ENCODE measurements at places on chromosomes 6 and 20.

GRCh38 chr6:44338228-44339122 is 4.0 kb upstream of the SPATS1 start:
- peak; percentile 84 for DNase-seq

DNA sequence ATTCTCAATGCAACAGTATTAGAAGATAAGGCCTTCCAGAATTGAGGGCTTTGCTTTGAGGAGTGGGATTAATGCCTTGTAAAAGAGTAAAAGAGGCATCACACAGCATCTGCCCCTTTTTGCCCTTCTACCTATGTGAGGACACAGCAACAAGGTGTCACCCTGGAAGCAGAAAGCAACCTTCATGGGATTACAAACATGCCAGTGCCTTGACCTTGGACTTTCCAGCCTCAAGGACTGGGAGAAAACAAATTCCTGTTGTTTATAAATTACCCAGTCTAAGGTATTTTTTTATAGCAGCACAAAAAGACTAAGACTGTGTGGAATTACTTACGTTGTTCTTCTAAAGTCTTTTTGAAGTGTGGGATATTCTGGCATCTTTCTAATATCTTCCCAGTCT is 150.0 kb upstream of the SLC22A16 start:
- DNase-seq, result no peak

- no peak for DNase-seq
These were observed 404.9 kb upstream of the SOX4 start for GRCh38 chr6:21188505-21189223.

DNA sequence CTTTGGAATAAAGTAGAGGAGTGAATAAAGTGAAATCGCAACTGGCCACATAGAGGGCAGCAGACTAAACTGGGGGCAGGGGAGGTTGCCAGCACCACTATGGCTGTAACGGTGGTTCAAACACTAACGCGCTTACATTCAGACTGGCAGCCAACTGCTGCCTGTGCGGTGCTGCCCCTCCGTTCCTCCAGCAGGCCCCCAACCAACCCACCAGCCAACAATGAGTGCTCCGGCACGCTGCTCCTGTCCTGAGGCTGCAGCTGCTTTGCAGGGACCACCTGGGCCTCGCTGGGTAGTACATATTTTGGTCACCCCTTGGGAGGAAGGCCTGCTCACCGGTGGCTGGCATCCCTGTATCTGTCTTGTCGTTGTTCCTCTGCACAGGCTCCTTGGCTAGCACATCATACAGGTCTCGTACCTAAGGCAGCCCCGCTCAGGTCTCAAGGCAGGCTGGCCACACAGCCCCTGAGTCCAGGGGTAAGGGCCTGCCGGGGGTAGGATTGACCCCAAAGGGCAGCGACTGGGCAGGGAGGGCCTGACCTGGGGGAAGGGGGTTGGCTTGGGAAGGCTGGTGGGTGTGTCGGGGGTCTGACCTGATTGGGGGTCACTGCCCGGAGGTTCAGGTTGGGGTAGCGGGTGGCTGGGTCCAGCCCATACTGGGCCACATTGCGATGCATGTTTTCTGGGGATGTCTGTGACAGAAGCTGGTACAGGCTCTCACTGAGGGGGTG is 6.3 kb downstream of the MICAL1 start:
- no peak for DNase-seq

DNA sequence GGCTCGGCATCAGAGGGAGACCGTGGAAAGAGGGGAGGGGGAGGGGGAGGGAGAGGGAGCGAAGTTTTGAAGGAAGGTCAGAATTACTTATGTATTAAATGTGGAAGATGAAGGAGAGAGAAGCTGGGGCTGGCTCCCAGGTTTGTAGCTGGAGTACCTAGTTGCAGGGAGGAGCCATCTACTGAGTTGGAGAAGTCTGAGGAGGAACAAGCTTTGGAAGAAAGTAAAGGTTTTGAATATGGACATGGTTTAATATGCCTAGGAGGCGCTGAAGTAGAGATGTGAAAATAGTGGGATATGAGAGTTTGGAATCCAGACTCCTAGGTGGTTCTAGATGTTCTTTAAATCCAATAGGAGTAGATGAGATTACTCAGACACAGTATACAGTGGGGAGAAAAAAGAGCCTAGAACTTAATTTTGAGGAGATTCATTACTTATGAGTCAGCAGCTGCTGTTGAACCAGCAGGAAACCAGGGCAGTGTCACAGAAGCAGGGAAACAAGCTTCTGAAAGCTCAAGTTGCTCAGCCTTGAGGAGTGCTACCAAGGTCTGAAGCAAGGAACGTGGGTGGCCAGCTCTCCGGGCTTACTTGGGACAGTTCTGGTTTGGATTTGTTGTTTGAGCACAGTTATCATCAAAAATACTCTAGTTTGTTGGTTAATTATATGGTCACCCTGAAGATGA is 149.3 kb downstream of the UTRN start:
- no peak for DNase-seq

DNA sequence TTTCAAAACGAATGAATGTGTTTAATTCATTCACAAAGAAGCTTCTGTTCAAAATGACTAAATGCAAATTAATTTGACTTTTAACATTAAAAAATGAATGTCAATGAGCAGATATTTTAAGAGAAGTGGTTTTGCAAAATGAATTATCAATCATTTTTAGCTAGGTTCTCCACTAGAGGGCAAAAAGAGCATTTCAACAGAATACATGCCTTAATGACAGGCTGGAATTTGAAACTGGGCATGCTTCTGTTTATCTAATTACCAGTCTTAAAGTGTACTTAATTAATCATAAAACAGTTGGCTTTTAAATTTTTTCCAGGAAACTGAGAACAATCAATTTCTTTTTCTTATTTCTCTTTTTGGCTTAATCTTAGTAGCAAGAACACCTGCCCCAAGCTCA is 63.8 kb upstream of the TINAG start:
- peak; percentile 60 for DNase-seq

DNA sequence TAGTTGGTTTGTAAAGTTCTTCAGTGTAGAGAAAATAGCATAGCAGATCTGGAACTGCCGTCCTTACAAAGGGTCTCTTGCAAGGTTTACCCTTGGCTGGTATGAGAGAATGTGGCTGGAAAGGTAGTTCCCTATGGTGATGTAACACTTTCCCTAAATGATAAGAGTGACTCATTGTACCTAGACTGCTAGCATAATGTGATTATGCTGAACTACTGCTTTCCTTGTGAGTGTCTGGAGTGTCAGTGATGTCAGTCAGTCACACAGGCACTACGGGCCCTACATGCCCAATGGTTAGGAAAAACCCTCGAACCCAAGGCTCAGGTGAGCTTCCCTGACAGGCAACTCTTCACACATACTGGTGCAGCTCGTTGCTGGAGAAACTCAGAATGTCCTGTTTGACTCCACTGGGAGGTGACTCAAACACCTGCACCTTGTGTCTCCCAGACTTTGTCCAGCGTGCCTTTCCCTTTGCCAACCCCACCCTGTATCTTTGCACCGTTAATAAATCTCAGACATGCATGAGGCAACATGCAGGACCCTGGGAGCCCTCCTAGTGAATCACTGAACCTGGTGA is 28.4 kb upstream of the LY86 start:
- DNase-seq, result peak; percentile 36

GRCh38 chr6:167351656-167352345 is 26.9 kb downstream of the TTLL2 start:
- no peak for DNase-seq

- no peak for DNase-seq
These were observed 305 bp downstream of the IL17A start for GRCh38 chr6:52186480-52186879.

DNA sequence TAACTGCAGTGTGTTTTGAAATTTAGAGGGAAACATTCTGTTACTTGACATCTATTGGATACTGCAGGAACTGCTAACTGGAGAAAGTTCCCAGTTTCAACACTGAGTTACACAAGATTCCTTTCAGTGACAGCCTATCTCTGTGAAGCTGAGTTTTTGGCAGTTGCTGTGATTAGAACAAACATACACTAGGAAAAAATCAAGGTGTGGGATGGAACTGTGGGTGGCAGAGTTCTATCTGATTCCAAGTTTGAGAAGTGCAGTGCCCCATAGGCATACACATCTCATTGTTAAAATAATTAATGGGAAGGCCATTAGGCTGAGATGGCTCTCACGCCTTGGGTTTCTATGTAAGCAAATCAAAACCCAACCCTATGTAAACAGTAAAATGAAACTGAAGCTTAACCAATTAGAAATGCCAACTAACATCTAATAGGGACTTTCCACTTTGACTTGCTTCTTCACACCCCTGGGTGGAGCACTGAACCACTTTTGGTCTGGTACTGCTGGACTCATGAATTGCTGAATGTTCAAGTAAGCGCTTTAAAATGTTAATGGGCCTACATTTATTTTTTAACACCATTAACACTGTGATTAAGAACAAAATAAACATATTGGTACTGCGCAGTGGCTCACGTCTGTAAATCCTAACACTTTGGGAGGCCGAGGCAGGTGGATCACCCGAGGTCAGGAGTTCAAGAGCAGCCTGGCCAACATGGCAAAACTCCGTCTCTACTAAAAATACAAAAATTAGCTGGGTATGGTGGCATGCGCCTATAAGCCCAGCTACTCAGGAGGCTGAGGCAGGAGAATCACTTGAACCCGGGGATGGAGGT is 55.2 kb upstream of the TBC1D7 start:
- DNase-seq, result peak; percentile 39

- peak; percentile 14 for DNase-seq
These were observed 15.1 kb upstream of the LAMP5 start for GRCh38 chr20:9499126-9499899.

DNA sequence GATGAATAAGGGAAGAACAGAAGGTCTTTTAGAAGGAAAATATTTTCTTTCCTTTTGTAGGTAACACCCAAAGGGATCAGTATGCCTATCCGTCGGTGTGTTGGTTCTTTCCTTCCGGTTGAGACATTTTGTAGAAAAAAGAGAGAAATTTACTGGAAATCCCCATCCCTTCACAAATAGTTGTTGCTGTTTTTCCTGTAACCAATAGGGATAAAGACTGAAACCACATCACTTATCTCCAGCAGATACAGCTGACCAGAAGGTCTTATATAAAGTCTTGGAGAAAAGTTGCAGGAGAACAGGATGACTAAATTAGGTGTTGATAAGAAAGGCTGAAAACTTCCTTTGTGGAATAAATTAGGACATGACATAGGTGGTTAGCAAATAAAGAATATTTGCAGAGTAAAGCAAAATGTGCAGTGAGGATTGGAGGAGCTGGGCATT is 14.8 kb upstream of the HLA-DRB1 start:
- peak; percentile 80 for DNase-seq

DNA sequence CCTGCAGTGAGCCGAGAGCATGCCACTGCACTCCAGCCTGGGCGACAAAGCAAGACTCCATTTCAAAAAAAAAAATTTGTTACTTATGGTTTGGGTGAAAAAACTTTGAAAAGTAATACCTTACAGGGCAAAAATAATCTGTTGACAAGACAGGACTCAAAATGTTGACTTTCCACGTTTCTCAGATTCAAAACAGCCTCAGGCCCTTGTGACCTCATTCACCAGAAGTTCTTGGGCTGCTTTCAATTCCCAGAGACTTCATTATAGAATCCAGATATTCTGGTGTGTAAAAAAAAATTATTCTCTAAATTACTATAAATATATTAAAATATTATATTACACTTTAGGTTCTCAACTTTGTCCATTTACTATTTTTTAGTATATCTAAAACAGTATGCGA is 116.2 kb downstream of the KCNQ5 start:
- no peak for DNase-seq

- no peak for DNase-seq
These were observed 4.3 kb upstream of the RPP21 start for GRCh38 chr6:30340589-30341054.

- DNase-seq, result peak; percentile 90
These were observed 17.7 kb downstream of the TGM6 start for GRCh38 chr20:2398449-2398848.

DNA sequence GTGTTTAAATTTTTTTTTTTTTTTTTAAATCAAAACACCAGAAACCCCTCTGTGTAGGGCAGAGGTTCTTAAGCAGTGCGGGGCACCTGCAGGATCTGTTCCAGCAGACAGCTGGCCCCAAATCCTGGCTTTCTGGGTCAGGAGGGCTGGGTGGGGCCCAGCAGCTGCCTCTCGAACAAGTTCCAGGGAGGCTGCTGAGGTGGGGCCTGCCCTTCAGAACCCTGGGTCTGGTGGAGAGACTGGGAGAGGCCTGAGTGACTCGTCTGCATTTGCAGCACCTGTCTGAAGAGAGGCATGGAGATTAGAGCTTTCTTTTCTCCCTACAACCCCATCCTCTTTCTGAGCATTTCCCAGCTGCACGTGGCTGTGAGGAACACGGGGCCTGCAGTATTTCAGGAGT is 8.4 kb downstream of the PSMG4 start:
- no peak for DNase-seq

GRCh38 chr20:44856856-44857448 is 28.6 kb upstream of the YWHAB start:
- peak; percentile 3 for DNase-seq

- peak; percentile 36 for DNase-seq
These were observed 87.7 kb downstream of the EPB41L2 start for GRCh38 chr6:130975325-130975724.

GRCh38 chr6:117616391-117617209 is 14.3 kb upstream of the GOPC start:
- DNase-seq, result no peak

- DNase-seq, result no peak
These were observed 211.1 kb downstream of the GMDS start for GRCh38 chr6:2034256-2034655.

GRCh38 chr6:91487696-91488392 is 901.0 kb upstream of the MAP3K7 start:
- peak; percentile 56 for DNase-seq

DNA sequence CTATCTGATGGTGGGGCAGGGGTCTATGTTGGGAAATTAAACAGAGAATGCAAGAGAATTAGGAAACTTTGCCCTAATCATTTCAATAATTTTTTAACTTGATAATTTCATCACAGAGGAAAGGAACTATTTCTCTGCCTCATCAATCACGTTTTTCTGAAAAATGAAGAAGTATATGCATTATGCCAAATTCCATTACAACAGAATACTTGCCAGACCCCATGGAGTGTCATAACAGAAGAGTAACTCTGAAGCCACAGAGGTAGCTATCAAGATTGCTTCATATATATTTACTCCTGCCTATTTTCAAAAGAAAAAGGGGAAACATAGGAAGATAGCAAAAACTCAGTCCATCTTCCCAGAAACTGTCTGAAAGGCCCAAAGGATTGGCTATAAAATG is 5.7 kb upstream of the USP49 start:
- no peak for DNase-seq

GRCh38 chr6:120198033-120198432 is 848.5 kb upstream of the MAN1A1 start:
- DNase-seq, result peak; percentile 95

- DNase-seq, result peak; percentile 87
These were observed 53.3 kb upstream of the KLHL31 start for GRCh38 chr6:53718597-53719460.

GRCh38 chr6:33694401-33694931 is 17.0 kb downstream of the UQCC2 start:
- no peak for DNase-seq
